ENCODE measurements at places on chromosomes 6 and 20.

DNA sequence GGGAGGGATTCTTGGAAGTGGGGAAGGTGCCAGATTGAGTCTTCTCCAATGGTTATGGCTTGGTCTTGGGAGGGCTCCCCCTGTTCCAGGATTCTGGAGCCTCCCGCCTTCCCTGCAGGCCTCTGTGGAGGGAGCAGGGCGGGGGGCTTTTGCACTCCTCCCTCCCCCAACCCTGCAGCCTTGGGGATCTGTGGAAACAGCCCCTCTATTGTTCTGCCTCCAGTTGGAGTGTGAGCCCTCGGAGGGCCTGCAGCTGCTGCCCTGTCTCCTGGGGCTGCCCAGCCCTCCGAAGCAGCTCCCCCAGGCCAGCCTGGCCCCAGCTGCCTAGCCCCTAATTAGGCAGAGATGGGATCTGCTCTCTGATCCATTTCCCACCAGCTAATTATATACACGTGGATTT, 14.7 kb downstream of the FAM110A start:
- no peak for DNase-seq

DNA sequence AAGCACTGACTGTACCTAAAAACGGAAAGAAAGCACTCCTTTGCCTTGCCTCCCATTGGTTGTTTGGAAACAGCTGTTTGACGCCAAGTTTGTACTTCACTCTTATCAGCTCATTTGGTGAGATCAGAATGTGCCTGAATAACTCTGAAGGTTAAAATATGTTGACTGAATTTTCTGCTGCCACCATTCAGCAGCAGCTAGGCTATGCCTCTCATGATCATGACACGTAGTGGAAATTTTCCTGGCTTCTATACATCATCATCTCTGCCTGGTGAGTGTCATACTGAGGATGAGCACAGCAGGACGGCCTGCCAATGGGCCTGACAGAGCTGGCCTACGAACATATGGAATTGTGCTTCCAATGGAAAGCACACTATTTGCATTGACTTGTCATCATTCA, 704.9 kb upstream of the CITED2 start:
- DNase-seq, result no peak

- DNase-seq, result no peak
These were observed 383.8 kb downstream of the TFAP2A start for GRCh38 chr6:10030942-10031537.

GRCh38 chr6:50141100-50141499, 91.4 kb upstream of the DEFB112 start:
- no peak for DNase-seq

All from stimulated activated CD4-positive, alpha-beta T cell treated with anti-CD3 and anti-CD28 coated beads, TNF-alpha, amount 100 ng/mL, for 4 hours (primary cell).